Occipital lobe (tissue), 3 donors: ENCODE measurements at places on chromosomes 13 and 19.

GRCh38 chr19:50050406-50051227 lies 24.8 kb downstream of the ZNF473 start:
- DNase-seq = peak; percentile 86

DNA sequence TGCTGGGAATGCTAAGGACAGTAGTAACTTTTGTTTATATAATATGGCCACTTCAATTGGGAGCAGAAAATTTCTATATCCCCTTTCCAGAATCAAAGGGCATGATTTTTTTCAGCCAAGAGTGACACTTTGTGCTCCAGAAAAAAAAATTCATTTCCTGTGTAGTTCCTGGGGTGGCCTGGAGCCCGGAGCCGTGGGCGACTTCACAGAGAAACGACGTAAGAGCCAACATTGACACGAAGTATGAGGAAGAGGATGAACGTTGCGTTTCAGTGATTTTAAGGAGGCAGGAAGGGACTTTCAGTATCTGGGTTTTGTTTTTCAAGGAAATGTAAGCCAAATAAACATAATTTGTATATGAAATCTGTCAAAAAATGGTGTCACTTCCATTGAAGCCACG lies 187.6 kb downstream of the STK24 start:
- DNase-seq = no peak

GRCh38 chr13:41562541-41563178 lies 105.3 kb downstream of the RGCC start:
- DNase-seq = no peak

DNA sequence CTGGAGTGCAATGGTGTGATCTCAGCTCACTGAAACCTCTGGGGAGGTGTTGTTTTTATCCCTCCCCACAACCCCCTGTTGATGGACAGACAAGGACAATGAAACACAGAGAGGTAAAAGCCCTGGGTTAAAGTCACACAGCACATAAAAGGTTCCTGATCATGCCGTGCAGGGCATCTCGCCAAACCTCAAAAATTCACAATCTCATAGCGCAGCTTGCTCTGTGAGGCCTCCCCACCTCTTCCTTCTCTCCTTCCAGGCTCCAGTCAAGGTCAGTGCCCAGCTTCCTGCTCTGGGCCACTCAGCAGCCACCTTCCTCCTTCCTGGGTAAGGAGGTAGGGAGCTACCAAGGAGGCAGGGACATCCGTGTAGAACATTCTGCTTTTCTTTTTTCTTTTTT lies 2.3 kb downstream of the FUT2 start:
- DNase-seq = no peak
